Activated T-helper 2 cell treated with anti-CD3 and anti-CD28 coated beads, Interferon-gamma antibody, Interleukin-2, Interleukin-4, amounts not matched to agents 10 μg/mL and 5 μg/mL and 100 μg/mL, durations not matched to agents 14 hours and 24 hours and 36 hours (primary cell): ENCODE measurements at places on chromosomes 7 and 10. TPM values are rescaled to one million over a fixed set of nuclear protein-coding genes. Genes with fewer than 3 reads are reported as not detected.

The PDE6C gene
- total RNA-seq: not detected in 2 replicates

The VSIR gene
- 56.5 and 61.9 TPM in 2 replicates for total RNA-seq

The BTBD16 gene
- total RNA-seq: not detected in 2 replicates

The MUC12 gene
- total RNA-seq: 0.85 and 1.4 TPM in 2 replicates

The NOD1 gene
- 14.8 and 15.8 TPM in 2 replicates for total RNA-seq

The ACADSB gene
- total RNA-seq: 21.4 and 23.3 TPM in 2 replicates

The EPHA1 gene
- total RNA-seq: 0.07 and 0.34 TPM in 2 replicates

The ASIC3 gene
- 3.3 and 4.0 TPM in 2 replicates for total RNA-seq

The NXPH1 gene
- total RNA-seq: not detected in 2 replicates

The EBLN1 gene
- total RNA-seq: not detected in 2 replicates

The MSMB gene
- not detected in 2 replicates for total RNA-seq

The CUZD1 gene
- 2.5 and 2.9 TPM in 2 replicates for total RNA-seq

The STAG3 gene
- 20.6 and 22.3 TPM in 2 replicates for total RNA-seq

The NEUROD6 gene
- total RNA-seq: not detected in 2 replicates

The GPR15LG gene
- total RNA-seq: not detected in 2 replicates

The CLDN12 gene
- 7.1 and 7.2 TPM in 2 replicates for total RNA-seq

The UBE2D1 gene
- 14.8 and 14.9 TPM in 2 replicates for total RNA-seq

The PHKG1 gene
- 2.5 and 3.6 TPM in 2 replicates for total RNA-seq

The FGF8 gene
- not detected in 2 replicates for total RNA-seq

The NPC1L1 gene
- total RNA-seq: not detected in 2 replicates

The HECW1 gene
- not detected in 2 replicates for total RNA-seq

The GHRHR gene
- not detected in 2 replicates for total RNA-seq

The HOGA1 gene
- total RNA-seq: not detected in 2 replicates

The PIP gene
- total RNA-seq: not detected in 2 replicates

The SEMA3C gene
- 0.16 TPM in 1 of 2 replicates, not detected in the other for total RNA-seq

The NKX2-3 gene
- not detected in 2 replicates for total RNA-seq

The TMEM236 gene
- total RNA-seq: 0.07 TPM in 1 of 2 replicates, not detected in the other
